Activated CD4-positive, CD25-positive, alpha-beta regulatory T cell treated with anti-CD3 and anti-CD28 coated beads, Interleukin-2, amount 50 U/mL, for 16 hours (primary cell): ENCODE measurements at places on chromosomes 2 and 18.

GRCh38 chr2:241389697-241390096 is 33.6 kb downstream of the FARP2 start:
- no peak for DNase-seq

- DNase-seq: no peak
Measured at GRCh38 chr2:39632876-39633275, 32.8 kb upstream of the TMEM178A start.

DNA sequence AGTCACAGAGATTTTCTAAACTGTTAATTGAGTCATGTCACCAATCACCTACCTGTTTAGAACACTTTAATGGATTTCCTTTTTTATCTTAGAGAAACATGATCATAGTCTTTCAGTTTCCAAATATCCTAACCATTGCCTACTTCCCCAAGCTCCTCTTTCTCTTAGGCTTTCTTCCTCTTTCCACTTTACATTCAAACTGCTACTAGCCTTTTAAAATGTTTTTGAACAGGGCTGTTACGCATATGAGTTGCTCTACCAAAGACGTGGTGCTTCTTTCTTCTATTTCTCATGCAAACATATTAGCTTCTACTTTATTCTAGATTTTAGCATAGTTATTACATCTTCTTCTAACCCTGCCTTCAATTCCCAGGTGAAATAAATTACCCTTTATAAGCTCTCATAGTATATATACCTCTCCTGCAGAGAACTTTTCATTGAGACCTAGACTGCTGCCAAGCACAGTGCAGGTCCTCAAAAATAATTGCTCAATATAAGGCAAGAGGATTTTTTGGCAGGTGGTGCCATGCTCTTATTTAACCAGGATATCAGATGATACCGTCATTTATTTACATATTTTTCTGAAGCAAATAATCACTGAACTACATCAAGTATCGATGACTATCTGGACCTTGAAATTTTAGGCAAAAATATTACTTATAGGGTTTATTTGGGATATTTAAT is 937.1 kb downstream of the TSN start:
- no peak for DNase-seq

GRCh38 chr2:96087130-96087529 is 29.2 kb downstream of the ADRA2B start:
- no peak for DNase-seq

DNA sequence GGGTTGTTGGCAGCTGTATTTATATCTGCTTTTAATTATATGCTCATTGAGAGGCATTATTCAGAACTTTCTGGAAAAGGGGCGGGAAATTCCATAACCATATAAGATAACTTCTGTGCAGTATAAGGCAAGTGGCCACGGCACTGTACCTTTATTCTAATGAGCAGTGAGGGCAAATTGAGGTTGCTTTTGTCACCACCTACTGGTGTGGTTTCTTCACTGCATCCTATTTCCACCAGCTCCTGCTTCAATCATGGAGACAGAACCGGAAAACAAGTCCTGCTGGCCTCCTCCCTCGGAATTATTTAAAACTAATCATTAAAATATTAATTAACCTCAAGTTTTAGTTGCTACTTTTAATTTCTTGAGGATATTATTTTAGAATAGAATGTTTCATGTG is 759.4 kb downstream of the CBLN2 start:
- DNase-seq: no peak

DNA sequence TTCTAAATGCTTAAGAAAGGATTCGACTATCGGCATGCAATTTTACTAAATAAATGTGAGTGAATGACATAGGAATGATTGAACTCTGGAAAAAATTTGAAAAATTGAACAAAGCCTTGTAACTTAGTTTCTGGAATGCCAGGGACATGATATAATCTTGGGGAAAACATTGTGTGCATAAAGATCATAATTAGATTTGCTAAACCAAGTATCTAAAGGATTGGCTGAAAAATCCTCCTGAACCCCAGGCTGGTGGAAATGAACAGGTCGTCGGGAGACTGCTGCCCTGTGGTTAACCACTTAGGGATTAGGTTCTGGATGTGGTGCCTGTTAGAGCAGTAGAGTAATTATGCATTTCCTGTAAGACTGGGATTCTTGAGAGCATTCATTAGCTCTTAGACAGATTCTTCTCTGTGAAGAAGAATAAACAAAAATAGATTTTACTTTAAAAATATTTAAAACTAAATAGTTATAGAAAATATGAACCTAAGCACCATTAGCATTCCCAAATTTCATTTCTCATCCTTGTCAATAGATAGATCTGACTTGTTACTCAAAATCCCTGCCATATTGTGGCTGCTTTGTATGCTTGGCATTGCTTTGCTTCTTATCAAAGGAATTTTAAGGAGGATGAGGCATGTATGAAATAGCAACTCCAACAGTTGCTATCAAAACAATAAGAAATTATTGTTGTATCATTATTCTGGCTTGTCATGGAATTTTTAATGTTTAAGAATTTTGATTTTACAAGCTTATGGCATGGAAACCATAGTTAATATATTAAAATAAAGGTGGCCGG is 55.9 kb downstream of the LYPD6B start:
- no peak for DNase-seq

DNA sequence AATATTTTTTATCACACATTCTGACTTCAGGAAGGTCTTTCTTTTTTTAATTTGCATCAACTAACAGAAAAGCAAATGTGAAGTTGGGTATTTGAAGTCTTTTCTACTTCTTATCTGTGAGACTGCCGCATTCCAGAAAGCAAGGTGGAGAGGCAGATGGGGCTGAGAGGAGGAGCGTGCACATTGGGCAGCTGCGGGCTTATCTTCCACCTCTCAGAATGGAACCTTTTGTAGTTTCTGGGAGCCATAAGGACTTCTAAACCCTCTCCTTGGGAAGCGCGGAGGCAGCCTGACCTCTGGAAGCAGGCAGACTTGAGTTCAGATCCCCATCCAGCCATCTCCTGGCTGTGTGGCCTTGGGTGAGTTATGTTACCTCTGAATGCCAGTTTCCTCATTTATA is 3.9 kb downstream of the MAPRE3 start:
- no peak for DNase-seq

DNA sequence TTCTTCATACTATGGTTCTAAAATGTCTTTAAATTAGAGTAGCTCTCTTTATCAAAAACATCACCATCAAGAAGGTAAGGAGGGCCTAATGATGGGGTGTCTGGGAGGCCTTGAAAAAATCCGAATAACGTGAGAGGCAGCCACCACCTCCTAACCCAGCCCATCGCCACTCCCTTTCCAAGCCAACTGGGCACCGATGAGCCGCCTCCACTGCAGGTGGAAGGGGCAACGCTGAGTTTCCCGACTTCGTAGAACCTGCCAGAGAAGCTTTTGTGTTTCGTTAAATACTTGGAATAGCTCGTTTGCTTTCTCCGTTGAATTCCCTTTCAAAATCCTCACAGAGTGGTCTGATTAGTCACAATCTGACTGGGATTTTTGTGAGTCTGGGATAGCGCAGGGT is 22.0 kb upstream of the RPL31 start:
- DNase-seq: no peak

DNA sequence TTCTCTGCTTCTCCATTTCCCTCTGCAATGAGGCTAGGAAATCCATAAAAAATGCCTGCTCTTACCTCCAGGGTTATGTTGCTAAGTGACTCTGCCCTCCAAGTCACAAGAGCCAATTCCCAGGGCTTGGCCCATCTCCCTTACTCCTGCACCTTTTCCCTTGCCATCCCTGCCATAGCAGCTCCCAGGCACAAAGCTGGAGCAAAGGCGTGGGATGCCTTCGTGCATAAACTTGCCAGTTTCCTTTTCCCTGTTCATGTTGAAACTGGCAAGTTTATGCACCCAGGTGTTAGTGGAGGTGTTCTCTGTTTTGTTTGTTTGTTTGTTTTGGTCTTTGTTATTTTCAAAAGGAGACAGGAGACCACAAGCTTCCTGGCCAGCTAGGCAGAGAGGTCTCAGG is 195.1 kb downstream of the ACKR3 start:
- DNase-seq: no peak

- DNase-seq: no peak
Measured at GRCh38 chr18:62729487-62730386, 14.4 kb downstream of the PHLPP1 start.

GRCh38 chr2:195756218-195756942 is 99.4 kb downstream of the SLC39A10 start:
- no peak for DNase-seq

DNA sequence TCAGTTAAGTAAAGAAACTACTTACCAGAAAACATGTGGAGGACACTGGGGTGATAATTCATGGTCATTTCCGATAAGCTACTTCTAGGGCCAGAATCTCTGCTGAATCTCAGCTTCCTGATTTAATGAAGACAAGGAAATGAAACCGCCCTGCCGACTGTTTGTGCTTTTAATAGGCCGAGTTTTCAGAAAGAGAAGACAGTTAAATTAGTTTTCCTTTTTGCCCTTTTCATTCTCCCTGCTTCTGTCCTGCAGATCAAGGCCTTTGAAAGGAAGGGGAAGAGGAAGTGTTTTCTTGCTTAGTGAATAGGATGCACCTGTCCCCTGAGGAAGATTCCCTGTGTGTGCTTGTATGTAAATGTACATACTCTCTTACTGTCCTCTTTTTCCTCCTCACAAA is 126.6 kb downstream of the SH3RF3 start:
- DNase-seq: no peak

DNA sequence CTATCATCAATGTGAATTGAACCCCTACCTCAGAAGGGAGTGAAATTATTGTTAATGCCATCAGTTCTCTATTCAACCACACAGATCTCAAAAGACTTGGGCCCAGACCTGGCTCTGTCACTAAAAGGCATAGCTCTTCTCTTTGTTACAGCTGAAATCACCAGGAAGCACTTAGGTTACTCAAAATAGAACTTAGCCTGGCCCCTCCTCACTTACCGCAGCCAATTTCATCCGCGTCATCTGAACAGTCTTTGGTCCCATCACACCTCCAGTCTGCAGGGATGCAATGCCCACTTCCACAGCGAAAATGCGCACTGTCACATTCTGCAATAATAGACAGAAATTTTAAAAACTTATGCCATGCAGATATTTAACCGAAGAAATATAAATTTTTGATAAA is 41.8 kb downstream of the LRP2 start:
- no peak for DNase-seq

DNA sequence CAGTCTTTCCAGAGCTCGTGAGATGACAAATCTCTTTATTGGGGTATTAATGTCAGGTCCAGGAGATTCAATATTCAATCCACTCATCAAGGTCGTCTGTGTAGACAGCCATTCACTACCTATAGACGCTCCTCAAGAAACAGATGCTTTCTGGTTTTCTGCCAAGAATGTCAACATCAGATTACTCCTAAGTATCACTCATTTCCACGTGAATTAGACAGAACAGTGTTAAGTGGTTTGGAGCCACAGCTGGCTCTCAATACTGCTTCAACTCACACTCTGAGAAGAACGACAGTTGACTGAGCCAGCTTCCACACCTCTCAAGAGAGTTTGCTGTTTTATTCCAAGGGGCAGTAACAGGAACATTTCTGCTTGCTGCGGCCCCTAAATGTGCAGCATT is 113.5 kb upstream of the NEDD4L start:
- no peak for DNase-seq

- no peak for DNase-seq
Measured at GRCh38 chr18:45207328-45207727, 407.9 kb upstream of the SLC14A2 start.

GRCh38 chr2:54960164-54960563 is 90.1 kb downstream of the RTN4 start:
- no peak for DNase-seq

- DNase-seq: no peak
Measured at GRCh38 chr2:128363934-128364361, 45.3 kb upstream of the HS6ST1 start.

DNA sequence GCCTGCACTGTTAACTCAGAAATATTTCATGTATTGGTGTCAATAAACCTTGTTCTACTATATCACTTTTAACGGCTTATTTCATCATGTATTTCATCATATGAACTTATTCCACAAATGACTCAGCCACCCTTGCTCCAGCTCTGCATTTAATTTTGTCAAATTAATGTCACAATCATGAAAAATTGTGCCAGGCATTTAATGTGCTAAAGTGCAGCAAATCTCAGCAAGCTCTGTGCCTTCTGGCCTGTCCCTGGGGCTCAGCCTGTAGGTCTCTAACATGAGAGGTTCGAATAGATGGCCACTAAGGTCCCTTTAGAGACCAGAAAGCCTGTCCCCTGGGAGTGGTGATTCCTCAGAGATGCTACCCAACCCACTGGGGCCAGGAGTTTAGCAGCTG is 28.6 kb downstream of the BOD1L2 start:
- no peak for DNase-seq
